M059J (cell line): ENCODE measurements at places on chromosomes 1 and 21.

- DNase-seq: peak; percentile 3
These were observed 256.5 kb downstream of the USP25 start for GRCh38 chr21:15986277-15986676.

DNA sequence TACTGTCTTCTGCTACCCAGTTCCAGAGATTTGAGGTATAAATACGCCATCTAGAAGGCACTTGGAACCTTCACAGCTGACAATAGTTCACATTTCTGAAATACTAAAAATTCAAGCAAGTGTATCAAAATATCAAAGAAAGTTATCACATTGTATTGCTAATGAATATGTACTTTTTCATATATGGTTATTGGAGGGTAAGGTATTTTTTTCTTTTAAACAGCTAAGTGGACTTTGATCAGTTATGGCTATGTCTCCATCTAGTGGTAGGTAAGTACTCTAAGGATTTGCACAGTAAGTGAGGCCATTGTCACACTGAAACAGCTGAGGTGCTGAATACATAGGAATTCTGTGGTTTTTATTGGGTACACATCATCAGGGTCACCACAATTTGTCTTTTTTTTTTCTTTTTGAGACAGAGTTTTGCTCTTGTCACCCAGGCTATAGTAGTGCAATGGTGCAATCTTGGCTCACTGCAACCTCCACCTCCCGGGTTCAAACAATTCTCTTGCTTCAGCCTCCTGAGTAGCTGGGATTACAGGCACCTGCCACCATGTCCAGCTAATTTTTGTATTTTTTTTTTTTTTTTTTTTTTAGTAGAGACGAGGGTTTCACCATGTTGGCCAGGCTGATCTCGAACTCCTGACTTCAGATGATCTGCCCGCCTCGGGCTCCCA, 49.1 kb upstream of the CR2 start:
- peak; percentile 79 for DNase-seq

- DNase-seq: no peak
These were observed 234.1 kb downstream of the SDCCAG8 start for GRCh38 chr1:243489681-243490546.

DNA sequence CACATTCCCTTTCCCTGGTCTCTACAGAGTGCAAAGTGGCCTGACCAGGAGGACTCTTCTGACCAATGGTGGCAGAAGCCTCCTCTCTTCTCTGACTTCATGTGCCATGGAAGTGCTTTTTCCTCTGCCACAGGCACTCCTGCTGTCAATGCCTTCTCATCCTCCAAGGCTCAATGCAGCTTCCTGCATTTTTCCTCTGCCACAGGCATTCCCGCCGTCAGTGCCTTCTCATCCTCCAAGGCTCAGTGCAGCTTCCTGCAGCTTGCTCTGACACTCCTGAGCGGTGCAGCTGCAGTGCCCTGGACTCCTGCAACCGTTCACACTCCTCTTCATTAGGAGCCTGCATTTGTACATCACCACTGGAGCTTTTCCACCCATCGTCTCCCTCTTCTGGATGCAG, 4.7 kb upstream of the ADARB1 start:
- DNase-seq: no peak

- DNase-seq: no peak
These were observed 98.4 kb upstream of the BMP8A start for GRCh38 chr1:39392851-39393573.

- no peak for DNase-seq
These were observed 5.5 kb downstream of the ETV3 start for GRCh38 chr1:157132616-157133167.
